Heart right ventricle (tissue), 16 donors: ENCODE measurements at places on chromosomes 2 and 18. TPM values are rescaled to one million over a fixed set of nuclear protein-coding genes. Genes with fewer than 3 reads are reported as not detected.
A peak's percentile ranks its signal among the peaks of the same experiment; 100 is the strongest.

The CACNB4 gene
- 0.22 TPM for total RNA-seq

- DNase-seq, result no peak
These were observed 131.6 kb downstream of the SCG2 start for GRCh38 chr2:223470602-223471001.

DNA sequence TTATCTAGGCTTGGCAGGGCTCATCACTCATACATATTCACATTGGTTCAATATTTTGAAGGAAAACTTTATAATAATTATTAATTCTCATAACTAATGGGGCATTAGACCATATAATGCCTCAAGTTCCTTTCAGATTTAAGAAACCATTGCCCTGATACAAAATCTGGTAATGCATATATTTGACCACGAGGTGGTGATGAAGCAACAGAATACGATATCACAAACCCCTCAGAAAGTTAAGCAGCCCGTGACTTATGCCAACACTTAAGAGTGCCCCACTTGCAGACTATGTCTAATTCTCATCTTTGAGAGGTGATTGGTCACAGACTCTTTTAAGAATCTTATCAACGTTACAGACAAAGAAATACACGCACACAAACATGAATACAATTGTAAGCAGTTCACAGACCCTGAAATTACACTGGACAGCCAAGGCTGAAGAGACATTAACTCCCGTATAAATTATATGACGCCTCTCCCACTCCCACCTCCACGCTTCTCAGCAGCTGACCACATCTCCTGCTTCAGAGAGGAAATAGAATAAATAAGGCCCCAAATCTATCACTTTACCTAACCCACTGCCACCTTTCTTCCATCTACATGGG is 20.7 kb upstream of the DNAH6 start:
- peak; percentile 41 for DNase-seq

The GRB14 gene
- 16.8 TPM for total RNA-seq

The SNX17 gene
- total RNA-seq, result 58.3 TPM

The SPP2 gene
- total RNA-seq, result not detected

The DPYSL5 gene
- total RNA-seq, result not detected

DNA sequence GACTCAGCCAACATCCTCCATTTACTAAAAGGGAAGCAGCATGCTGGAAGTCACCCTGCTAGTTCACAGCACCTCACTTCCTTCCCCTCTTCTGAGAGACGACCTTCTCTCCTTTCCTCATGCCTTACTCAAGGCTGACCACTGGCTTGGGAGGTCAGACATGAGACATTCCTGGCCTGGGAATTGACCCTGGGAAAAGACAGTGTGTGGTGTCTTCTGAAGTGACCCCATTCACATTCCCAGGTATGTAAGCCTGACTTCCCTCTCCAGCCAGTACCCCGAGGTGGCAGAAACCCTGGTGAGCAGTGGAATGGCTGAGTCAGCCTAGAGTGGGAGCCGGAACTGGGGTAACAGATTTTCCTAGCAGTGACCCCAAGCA is 92.4 kb downstream of the PLB1 start:
- DNase-seq, result no peak

GRCh38 chr2:6443061-6443823 is 422.5 kb downstream of the CMPK2 start:
- no peak for DNase-seq

DNA sequence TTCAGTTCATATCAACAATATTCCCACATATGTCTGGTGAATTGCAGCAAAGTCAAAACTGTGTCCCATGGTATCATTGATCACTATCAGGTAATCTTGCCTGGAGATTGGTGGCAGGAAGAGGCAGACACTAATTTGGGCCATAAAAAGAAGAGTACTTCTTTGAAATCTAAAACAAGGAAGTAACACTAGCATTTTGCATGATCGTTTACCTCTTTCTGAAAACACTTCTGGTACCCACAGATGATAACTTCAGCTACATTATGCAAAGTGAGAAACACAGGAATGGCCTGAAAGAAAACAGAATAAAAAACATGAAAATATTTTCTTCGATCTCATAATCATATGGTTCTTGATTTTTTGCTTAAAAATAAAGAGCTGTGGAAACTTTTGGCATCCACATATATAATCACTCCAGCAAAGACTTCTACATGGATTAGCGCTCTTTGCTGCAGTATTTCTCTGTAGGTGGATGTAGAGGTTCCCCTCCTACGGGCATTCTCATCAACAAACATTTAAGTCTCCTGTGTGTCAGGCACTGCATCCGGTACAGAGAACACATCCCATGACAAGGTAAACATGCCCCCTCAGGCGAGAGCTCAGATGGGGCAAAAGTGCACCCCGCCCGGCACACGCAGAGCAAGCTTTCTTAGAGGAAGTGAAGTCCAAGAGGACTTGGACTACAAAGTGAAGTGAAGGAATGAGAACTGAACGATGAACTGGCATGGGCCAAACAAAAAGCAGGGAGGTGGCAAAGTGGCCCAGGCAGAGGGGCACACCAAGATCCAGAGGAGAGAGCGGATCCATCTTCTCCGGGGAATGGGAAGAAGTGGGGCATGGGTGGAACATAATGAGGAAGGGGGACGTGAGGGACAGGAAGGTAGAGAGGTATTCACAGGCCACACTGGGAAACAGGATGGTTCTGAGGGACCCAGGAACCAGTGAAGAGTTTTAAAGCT is 68.0 kb upstream of the RIOK3 start:
- DNase-seq, result no peak

DNA sequence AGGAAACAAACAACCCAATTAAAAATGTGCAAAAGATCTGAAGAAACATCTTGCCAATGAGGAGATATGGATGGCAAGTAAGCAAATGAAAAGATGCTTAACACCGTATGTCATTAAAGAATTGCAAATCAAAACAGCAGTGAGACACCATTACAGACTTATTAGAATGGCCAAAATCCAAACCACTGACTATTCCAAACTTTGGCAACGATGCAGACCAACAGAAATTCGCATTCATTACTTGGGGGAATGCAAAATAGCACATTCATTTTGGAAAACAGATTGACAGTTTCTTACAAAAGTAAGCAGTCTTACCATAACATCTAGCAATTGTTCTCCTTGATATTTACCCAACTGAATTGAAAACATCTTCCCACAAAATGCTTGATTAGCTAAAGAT is 1118.7 kb downstream of the SUCLG1 start:
- no peak for DNase-seq

The DSEL gene
- total RNA-seq, result 2.5 TPM

DNA sequence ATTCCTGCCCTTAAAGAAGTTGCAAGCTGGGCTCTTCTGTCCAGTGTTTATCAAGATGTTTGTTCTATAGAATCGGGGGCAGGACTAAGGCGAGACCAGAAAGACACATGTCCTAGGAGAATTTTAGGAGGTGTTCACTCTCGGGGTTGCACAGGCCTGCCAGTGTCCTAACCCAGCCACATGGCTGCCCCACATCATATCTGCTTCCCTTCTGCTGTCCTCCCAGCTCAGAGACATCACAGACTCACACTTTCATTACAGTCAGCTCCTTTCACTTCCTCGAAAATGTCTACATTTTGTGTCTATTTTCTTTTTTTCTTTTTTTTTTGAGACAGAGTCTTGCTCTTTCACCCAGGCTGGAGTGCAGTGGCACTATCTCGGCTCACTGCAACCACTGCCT is 10.7 kb upstream of the MRO start:
- DNase-seq, result no peak

The ALK gene
- 0.05 TPM for total RNA-seq

The IL1B gene
- total RNA-seq, result 1.3 TPM

The UNC80 gene
- total RNA-seq, result 0.21 TPM

DNA sequence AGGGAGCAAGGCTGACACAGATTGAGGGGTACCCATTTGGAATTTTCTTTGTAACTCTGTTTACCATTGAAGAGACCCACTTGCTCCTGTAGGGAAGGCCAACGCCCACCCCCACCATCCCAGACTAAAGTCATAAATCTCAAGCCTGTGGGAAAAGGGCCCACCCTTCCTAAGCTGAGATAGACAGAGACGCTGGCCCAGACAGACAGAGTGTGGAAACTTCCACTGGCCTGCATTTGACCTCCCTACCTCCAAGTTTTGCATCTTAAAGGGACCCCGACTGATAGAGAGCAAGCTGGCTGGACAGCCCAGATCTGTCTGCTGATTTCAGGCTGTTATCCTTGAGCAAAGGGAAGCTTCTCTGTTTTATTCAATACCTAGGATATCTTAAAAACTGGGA is 48.2 kb upstream of the SLC14A2 start:
- no peak for DNase-seq

- DNase-seq, result no peak
These were observed 361.2 kb downstream of the FSIP2 start for GRCh38 chr2:186099826-186100225.

DNA sequence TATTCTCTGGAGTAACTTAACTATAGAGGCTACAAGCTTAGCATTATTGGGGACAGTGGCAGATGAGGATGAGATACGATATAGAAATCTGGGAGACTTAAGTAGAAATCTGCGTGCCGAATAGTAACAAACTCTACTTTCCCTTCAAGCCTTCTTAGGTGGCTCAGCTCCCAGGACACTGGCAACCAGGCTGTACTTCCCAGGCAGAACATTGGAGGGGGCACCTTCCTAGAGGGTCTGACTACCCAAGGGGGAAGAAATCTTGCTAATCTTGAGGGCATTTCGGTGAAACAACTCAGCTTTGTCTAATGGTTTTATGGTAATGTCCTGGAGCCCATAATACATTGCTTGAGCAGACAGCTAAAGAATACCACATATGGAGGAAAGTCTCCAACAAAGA is 126.2 kb upstream of the DTNA start:
- DNase-seq, result no peak

DNA sequence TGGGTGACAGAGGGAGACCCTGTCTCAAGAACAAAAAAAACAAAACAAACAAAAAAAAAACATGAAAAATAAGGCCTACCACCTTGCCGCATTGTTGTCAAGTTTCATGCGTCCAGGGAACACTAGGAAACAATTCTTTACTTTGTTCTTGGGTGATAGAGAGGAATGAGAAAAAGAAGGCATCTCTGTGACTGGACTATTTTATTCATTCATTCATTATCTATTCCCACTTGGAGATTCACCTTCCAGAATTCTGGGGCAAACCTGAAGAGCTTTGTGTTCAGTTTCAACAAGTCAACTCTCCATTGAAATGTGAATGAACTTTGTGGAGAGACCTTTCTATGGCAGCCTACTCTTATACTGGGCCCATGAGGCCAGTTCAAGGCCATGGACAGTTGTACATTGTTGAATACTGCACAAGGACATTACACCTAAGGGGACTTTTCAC is 88.5 kb upstream of the NDUFV2 start:
- DNase-seq, result no peak

- DNase-seq, result no peak
These were observed 112.8 kb upstream of the CDC42EP3 start for GRCh38 chr2:37784071-37784758.

- DNase-seq, result no peak
These were observed 40.7 kb upstream of the CCDC150 start for GRCh38 chr2:196598846-196599245.

The GAL3ST2 gene
- total RNA-seq, result not detected

The EPAS1 gene
- total RNA-seq, result 185 TPM

The FBLN7 gene
- total RNA-seq, result 1.5 TPM

GRCh38 chr2:195656161-195656858 is 716 bp upstream of the SLC39A10 start:
- no peak for DNase-seq

The LRPPRC gene
- 121 TPM for total RNA-seq

GRCh38 chr2:16653799-16654198 is 11.8 kb downstream of the CYRIA start:
- no peak for DNase-seq

DNA sequence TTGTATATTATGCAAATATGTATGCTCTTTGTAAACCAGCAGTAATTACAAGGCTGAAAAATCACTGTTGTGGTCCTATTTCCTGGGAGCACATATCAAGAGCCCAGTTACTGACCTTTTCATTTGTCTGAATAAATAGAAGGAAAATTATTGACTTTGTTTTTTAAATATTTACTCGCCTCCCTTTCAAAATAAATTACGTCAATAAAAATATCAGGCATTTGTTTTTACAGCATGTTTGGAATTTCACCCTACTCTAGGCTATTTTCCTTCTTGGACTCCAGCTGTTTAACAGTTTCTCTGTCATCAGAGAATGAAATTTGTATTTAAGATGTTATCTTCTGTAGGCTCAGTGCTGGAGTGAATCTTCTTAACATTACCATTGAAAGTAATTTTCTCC is 59.9 kb upstream of the LRATD1 start:
- no peak for DNase-seq

The RGPD3 gene
- not detected for total RNA-seq

DNA sequence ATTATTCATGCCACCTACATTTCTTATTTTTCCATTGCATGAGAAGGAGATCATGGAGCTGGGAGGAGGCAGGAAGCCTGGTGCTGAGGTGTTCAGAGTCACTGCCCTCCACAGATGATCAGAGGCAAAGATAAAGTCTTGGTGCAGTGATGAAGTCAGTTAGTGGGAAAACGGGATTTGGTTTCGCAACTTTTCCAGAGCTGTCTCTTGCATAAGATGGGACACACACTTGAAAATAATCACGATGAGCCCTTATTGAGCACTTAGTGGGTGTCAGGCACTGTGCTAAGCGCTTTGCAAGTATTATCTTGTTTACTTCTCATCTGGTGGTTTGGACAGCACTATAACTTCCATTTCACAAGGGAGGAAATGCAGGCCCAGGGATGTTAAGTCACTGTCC is 222.1 kb upstream of the SMAD2 start:
- DNase-seq, result no peak

GRCh38 chr2:24511894-24512293 is 20.8 kb downstream of the NCOA1 start:
- DNase-seq, result no peak

The LRP1B gene
- 0.19 TPM for total RNA-seq

The ABCG5 gene
- total RNA-seq, result not detected

The PTH2R gene
- total RNA-seq, result not detected

DNA sequence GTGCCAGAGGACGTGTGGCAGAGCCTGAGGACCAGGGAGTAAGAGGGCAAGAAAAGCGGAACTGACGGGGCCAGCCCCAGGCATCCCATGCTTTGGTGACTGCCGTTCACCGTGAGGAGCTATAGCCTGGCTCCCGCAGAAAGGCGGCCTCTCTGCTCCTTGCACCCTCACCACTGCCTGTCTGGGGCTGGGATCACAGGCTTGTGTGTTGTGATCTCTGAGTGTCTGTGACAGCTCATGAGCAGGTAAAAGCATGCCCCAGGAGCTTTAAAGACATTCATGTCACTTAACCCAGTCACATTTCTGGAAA is 266.8 kb upstream of the RAB6C start:
- no peak for DNase-seq

The SERPINB4 gene
- not detected for total RNA-seq

GRCh38 chr2:65161551-65162100 is 31.7 kb upstream of the RAB1A start:
- DNase-seq, result no peak

The ASXL3 gene
- total RNA-seq, result 3.0 TPM

The MYOM1 gene
- 618 TPM for total RNA-seq

GRCh38 chr2:105875241-105875640 is 130.5 kb downstream of the NCK2 start:
- DNase-seq, result no peak

DNA sequence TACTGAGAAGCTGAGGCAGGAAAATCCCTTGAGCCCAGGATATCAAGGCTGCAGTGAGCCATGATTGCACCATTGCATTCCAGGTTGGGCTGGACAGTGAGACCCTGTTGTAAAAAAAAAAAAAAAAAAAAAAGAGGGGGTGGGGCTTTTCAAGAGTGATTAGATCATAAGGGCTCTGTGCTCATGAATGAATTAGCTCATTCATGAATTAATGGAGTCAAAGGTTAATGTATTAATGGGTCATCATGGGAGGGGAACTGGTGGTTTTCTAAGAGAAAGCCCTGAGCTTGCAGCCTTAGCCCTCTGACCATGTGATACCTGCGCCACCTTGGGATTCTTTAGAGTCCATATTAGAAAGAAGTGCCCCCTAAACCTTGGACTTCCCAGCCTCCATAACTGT is 4.5 kb downstream of the SLC19A3 start:
- no peak for DNase-seq
